ENCODE measurements at places on chromosomes 5 and 9.

- DNase-seq: no peak
These were observed 129.0 kb downstream of the MUSK start for GRCh38 chr9:110797611-110798010.

GRCh38 chr9:79263628-79264027 is 308.1 kb upstream of the TLE4 start:
- DNase-seq: no peak

DNA sequence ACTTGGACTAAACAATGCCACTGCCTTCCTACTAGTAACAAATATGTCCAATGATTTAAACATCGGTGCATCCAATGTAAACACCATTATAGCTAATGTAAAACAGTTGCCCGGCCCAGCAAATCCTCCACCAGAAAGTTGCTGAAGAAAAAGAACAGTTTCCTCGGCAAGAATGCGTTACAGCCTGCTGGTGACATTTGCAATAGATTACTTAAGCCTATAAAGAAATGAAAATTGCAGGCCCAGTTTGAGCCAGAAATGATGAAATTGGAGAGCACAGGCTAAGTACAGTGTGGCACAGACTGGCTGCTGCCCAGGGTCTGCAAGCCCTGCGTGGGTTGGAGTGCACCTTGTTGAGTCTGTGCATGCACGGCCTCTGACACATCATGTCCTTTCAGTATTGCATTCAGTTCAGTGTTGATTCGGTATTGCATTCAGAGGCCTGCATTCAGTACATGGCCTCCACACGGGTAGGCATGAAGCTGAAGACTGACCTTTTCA is 406.0 kb upstream of the KLF4 start:
- no peak for DNase-seq

GRCh38 chr5:1639757-1640156 is 116.0 kb upstream of the LPCAT1 start:
- peak; percentile 5 for DNase-seq

GRCh38 chr5:98776066-98776705 is 2.7 kb downstream of the RGMB start:
- no peak for DNase-seq

DNA sequence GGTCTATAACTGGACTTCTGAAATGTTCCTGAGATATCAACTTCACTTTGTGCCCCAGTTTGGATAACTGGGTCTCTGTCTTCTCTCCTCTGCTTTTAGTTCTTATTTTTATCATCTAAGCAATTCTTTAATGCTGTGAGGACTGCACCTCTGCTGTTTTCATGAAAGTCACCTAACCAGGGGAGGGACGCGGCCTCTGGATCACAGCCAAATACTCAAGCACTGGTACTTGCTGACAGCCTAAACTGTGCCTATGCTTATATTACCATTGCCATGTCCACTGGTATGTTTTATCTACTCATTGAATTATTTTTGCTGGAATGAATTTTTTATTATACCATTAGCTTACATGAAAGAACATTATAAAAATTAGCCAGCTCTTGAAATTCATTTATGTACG is 674.0 kb downstream of the DMRTA1 start:
- no peak for DNase-seq

- no peak for DNase-seq
These were observed 10.1 kb downstream of the LMX1B start for GRCh38 chr9:126623667-126624478.

DNA sequence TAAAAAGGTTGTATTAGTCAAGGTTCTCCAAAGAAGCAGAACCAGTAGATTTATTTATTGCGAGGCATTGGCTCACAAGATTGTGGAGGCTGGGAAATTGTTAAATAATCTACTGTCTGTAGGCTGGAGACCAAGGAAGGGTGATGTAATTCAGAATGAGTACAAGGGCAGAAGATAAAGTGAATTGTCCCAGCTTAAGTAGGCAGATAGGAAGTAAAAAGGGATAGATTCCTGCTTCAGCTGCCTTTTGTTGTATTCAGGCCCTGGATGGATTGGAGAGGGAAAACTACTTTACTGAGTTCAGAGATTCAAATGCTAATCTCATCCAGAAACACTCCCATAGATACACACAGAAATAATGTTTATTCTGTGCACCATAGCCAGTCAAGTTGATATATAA is 301.1 kb downstream of the CYLC2 start:
- DNase-seq: no peak

DNA sequence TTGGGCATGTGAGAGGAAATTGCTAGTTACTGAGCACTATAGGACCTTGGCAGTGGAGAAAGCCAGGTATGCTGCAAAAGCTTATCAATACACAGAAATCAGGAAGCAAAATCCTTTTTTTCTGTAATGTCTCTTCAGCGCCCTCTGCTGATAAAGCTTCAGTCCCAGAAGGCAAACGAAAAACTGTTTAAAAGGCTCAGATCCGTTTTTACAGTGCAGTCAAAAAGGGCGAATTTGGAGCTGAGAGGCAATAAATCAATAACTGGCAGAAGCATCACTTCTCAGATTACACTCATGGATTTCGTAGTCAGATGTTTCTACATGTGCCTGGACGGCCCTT is 1.1 kb upstream of the MAN2A1 start:
- DNase-seq: peak; percentile 13

DNA sequence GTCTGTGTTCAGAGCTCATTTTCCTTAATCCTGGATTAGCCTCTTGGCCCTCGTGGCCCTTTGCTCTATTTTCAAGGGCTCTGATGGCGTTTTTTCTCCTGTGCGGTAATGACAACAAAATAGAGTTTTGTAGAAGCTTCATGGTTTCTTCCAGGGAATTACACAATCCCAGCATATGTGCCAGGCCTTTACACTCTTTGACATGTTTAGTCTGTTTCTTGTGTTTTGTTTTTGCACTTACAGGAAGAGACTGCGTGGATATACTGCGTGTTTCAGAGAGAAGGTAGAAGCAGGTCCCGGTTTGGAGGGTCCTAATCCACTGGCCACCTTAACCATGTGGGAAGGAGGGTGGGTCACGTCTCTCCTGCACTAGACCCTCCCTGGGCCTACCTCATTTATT is 400.2 kb upstream of the IRX4 start:
- no peak for DNase-seq

DNA sequence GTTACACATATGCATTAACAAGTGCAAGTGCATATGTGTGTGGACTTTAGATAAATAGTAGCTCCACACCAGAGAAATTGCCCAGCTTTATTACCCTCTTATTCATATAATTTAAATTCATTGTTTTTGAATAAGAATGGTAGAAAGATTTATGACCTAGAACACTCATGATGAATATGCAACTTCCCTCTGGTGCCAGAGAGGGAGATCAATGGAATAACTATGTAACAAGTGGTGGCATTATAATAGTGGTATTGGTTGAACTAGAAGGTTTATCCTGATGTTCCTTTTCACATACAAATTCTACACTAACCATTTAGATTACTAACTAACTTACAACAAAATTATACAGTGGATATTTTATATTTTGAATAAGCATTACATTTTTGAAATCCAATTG is 607.4 kb downstream of the CDH12 start:
- no peak for DNase-seq

DNA sequence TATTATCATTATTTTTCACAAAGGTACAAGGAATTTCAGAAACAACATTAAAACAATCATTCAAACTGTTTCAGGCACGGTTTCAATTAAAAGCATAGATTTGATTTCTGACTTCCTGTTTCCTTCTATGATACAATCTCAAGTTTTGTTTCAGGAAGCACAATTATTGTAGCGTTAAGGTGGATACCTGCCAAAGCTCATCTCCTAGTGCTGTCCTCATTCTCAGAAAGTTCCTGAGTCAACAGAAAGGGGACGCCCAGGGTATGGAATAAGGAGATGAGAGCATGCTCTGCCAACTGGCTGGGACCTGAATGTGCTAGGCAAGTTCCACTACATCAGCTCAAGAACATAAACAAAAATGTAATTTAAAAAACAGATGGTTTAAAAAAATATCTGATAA is 2.0 kb upstream of the TRIM14 start:
- no peak for DNase-seq

GRCh38 chr9:15519831-15520230 is 9.1 kb upstream of the PSIP1 start:
- DNase-seq: no peak

DNA sequence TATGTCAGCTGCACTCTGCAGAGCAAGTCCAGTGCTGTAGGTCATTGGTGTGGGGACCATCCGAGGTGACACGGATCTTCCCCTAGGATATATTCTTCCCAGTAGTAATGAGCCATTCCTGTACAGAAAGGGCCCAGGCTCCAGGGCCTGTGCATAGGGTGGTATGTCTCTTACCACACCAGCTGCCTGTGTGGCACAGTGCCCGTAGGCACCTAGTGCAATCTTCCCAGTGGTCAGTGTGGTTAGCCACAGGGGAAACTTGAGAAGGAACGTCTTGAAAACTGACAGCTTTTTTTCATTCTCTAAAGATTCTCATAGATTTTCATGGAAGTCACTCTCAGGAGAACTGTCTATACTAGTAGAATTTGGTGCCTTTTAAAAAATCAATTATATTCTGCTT is 39.8 kb downstream of the CYSTM1 start:
- DNase-seq: no peak

DNA sequence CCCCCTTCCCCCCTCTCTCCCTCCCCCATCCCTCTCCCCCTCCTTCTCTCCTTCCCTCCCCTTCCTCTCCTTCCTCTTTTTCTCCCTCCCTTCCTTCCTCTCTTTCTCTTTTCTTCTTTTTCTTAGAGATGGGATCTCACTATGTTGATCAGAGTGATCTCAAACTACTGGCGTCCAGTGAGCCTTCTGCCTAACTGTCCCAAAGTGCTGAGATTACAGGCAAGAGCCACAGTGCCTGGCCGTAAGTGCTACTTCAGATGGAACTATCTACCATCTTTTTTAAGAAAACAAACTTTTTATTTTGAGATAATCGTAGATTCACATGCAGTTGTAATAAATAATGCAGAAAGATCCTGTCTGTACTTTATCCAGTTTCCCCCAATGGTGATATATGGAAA is 6.3 kb downstream of the RCL1 start:
- no peak for DNase-seq

DNA sequence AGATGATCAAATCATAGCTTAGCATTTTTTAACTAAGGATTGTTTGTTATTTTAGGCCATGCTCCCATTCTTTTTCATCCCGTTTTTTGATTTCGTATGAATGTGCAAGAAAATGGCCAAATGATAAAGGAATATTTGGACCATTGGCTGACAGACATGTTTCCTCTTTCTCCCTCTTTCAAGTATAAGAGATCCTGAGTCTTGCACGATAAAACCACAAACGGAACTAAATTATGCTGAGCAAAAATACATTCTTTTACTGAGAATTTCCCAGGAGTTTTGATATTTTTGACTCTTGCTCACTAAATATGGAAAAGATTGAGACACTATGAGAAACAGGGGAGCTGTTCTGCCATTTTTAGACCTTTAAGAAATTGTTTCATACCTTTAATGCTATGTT is 90.4 kb upstream of the KLF9 start:
- no peak for DNase-seq

GRCh38 chr9:93059715-93060578 is 1.4 kb downstream of the SUSD3 start:
- no peak for DNase-seq

DNA sequence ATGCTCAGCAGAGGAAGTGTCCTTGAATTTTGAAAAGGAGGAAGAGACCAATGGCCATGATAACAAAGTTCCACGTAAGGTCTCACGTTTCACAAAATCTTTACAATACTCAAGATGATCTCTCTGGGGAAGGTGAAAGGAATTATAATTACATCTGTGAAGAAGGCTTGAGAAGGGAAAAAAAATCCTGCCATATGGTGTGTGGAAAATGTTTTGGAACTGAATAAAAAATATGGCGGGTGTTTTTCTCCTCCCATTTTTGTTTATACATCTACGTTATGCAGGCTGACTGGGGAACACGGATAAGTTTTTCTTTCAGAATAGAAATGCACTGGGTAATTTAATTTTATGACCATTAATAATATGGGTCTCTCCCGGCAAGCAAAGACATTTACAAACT is 425.6 kb upstream of the BRINP1 start:
- DNase-seq: no peak

DNA sequence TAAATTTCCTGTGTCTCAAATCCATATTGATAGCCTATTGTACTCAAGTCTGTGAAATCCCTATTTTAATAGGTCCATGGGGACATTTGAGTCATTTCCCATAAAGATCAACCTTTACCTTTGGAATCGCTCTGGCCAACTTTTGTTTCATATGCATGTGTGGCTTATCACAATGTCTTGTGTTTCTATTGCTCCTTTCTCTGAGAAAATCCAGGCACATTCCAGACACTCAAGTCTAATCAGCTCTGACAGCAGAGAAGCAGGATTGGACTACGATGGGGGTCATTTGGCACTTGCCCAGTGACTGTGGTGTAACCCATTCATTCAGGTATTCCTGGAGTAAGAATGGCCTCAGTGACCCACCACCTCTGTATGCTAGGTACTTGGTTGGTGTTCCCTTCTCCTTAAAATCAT is 48.4 kb downstream of the ACTBL2 start:
- no peak for DNase-seq

GRCh38 chr9:86994231-86994630 is 46.9 kb upstream of the GAS1 start:
- DNase-seq: no peak

DNA sequence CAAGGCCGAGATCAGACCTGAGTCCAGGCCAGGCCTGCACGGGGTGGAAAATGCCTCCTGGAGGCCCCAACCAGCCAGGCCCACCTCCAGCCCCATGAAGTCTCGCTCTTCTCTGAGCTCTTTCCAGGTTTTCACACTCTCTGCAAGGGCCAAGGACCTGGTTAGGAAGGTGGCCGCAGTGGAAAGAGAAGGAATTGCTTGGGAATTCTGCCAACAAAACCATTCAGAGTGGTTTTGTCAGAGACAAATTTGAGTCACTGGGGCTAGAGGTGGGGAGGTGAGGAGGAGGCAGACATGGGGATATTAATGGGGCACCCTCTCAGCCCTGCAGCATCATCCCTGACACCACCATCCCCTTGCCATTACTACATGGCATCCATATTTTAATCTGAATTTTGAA is 261.0 kb downstream of the ROR2 start:
- no peak for DNase-seq

GRCh38 chr9:18061856-18062255 is 412.1 kb upstream of the ADAMTSL1 start:
- DNase-seq: no peak

DNA sequence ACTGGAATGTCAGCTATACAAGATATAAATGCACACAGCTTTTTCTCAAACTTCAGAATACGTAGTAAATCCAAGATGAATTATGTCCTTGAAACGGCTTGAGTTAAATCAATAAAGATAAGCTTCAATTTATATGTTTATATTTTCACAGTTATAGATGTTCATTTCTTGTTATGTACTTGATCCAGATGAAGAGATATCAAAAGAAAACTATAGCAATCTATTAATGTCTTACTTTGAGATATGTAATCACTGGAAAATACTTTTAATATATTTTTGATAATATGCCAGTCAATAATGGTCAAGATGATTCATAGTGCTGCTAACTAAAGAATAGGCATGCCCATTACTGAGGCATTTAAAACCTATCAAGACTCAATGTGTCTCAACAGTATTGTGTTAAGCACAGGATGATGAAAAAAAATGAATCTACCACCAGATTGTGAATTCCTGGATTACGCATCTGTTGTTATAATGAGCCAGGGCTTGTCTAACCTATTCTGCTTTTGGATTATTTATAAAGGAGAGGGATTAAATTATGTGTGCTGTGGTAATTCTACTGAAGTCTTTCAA is 372.6 kb upstream of the PRR16 start:
- no peak for DNase-seq
